Effector memory CD8-positive, alpha-beta T cell (primary cell): ENCODE measurements at places on chromosomes 4 and X.

DNA sequence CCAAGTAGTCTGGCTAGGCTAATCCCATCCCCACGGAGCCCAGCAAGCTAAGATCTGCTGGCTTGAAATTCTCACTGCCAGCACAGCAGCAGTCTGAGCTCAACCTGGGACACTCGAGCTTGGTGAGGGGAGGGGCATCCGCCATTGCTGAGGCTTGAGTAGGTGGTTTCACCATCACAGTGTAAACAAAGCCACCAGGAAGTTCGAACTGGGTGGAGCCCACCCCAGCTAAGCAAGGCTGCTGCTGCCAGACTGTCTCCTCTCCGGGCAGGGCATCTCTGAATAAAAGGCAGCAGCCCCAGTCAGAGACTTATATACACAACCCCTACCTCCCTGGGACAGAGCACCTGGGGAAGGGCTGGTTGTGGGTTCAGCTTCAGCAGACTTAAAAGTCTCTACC is 639.6 kb downstream of the IQCM start:
- no peak overlapping the region for H3K4me3 ChIP-seq
- DNase-seq, result no peak
- peaks cover 3% of the 10 kb centered on the region for H3K36me3 ChIP-seq
- no peaks in the 10 kb centered on the region for H3K27me3 ChIP-seq

DNA sequence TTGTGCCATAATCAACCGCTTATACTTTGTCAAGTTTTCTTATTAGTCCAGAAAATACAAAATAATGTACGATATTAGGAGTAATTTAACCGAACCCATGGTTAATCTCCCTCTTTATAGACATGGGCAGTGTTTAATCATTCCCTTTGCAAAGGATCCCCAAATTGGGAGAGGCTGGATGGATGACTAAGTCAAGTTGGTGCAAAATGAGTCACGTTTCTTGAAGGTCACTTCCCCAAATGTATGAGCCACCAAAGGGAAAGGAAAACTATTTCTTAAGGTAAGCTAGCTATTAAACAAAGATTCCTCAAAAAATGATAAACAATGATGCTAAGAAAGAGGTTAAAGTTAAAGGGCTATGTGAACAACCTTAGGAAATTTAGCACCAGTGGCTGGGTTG is 17.5 kb downstream of the MAML3 start:
- no peak for DNase-seq
- H3K4me3 ChIP-seq, result no peak overlapping the region
- H3K27me3 ChIP-seq, result peaks cover 22% of the 10 kb centered on the region
- no peaks in the 10 kb centered on the region for H3K4me1 ChIP-seq
- H3K27ac ChIP-seq, result no peak overlapping the region
- no peaks in the 10 kb centered on the region for H3K36me3 ChIP-seq

DNA sequence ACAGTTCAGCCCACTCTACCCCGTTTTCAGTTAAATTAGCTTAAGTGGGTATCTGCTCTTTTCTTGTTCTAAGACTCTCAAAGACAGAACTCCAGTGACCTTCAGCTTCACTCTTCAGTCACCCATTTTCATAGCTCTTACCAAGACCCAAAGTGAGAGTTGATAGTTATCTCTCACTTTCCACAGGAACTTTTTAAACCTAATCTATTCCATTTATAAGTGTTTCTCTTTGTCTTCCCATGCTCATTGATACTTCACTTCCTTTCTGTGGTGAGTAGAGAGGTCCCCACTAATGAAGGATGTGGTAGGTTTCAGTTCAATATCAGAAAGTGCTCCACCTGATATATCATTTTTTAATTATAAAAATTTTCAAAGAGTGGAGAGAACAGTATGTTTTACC is 33.4 kb downstream of the COX18 start:
- H3K4me1 ChIP-seq, result no peaks in the 10 kb centered on the region
- no peaks in the 10 kb centered on the region for H3K36me3 ChIP-seq

- no peak overlapping the region for H3K4me3 ChIP-seq
- H3K27me3 ChIP-seq, result no peaks in the 10 kb centered on the region
- no peaks in the 10 kb centered on the region for H3K36me3 ChIP-seq
- DNase-seq, result no peak
- H3K27ac ChIP-seq, result no peak overlapping the region
- H3K4me1 ChIP-seq, result no peaks in the 10 kb centered on the region
Measured at GRCh38 chr4:104352211-104352610, 142.5 kb downstream of the CXXC4 start.

GRCh38 chr4:8123389-8123788 is 35.2 kb downstream of the ABLIM2 start:
- no peak overlapping the region for H3K27ac ChIP-seq
- no peak overlapping the region for H3K4me3 ChIP-seq
- no peaks in the 10 kb centered on the region for H3K36me3 ChIP-seq
- peaks cover 7% of the 10 kb centered on the region for H3K27me3 ChIP-seq
- peaks cover 7% of the 10 kb centered on the region for H3K4me1 ChIP-seq

- peak overlapping the region; percentile 76 for H3K4me3 ChIP-seq
- no peak for DNase-seq
- no peak overlapping the region for H3K27ac ChIP-seq
- no peaks in the 10 kb centered on the region for H3K4me1 ChIP-seq
- no peaks in the 10 kb centered on the region for H3K27me3 ChIP-seq
- H3K36me3 ChIP-seq, result no peaks in the 10 kb centered on the region
Measured at GRCh38 chrX:2888309-2888708, 40.8 kb downstream of the ARSD start.

- no peak for DNase-seq
- H3K4me3 ChIP-seq, result no peak overlapping the region
- no peak overlapping the region for H3K27ac ChIP-seq
- H3K36me3 ChIP-seq, result no peaks in the 10 kb centered on the region
Measured at GRCh38 chr4:7393601-7394575, 40.8 kb downstream of the PSAPL1 start.

GRCh38 chr4:63851496-63851895 is 557.8 kb downstream of the TECRL start:
- H3K27ac ChIP-seq, result no peak overlapping the region
- no peak for DNase-seq
- H3K36me3 ChIP-seq, result no peaks in the 10 kb centered on the region
- no peaks in the 10 kb centered on the region for H3K4me1 ChIP-seq
- no peaks in the 10 kb centered on the region for H3K27me3 ChIP-seq
- H3K4me3 ChIP-seq, result no peak overlapping the region

DNA sequence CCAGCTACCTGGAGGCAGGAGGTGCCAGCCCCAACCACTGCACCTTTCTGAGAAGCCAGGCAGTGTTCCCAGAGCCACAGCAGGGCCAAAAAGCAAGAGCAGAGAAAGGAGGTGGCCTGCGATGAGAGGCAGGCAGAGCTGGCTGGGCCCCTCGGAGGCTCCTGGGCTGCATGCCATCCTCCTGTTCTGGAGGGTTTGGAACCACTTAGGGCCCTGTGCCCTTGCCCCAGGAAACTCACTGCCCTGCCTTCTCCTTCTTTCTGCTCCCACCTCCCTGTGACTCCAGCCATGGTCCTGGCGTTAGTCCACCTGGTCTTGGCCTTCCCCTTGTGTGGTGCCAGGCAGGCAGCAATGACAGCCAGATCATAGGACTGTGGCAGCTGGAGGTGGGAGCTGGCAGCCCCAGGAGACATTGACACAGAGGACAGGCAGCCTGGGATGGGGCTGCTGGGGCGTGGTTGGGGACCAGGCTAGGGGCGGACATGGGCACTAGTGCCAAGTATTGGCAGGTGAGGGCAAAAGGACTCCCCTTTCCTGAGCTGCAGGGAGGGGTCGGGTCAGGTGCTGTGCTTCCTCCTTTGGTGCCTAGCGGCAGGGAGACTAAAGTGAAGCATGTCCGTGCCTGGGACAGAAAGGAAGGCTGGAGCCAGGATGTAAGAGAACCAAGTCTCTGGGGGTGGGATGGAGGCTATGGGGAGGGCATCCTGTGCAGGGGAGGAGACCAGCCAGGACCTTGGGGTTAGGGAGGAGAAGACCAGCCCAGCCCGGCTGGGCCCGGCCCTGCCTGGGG is 1.4 kb downstream of the APLN start:
- no peak for DNase-seq
- peak overlapping the region; percentile 66 for H3K4me3 ChIP-seq
- no peaks in the 10 kb centered on the region for H3K4me1 ChIP-seq
- H3K27ac ChIP-seq, result no peak overlapping the region
- H3K36me3 ChIP-seq, result peaks cover 3% of the 10 kb centered on the region

- no peak overlapping the region for H3K27ac ChIP-seq
- DNase-seq, result no peak
- H3K27me3 ChIP-seq, result no peaks in the 10 kb centered on the region
Measured at GRCh38 chrX:122790376-122791095, 393.5 kb upstream of the GRIA3 start.

DNA sequence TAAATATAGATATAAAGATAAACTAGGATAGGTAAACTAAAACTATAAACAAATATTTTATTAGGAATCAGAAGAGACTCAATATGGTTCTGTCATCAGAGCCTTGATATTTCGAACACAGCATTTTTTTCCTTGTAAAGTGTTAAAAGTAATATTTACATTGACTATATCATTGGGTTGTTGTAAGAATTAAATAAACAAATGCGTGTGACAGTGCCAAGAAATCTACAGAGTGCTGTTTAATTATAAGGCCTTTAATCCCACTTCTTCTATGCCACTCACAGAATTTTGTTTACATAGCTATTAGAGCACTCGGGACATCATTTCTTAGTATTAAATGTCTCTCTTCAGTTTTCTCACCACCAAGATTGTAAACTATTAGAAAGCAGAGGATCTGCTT is 807.4 kb downstream of the FSTL5 start:
- no peak overlapping the region for H3K27ac ChIP-seq
- no peaks in the 10 kb centered on the region for H3K27me3 ChIP-seq
- no peak for DNase-seq
- H3K4me3 ChIP-seq, result no peak overlapping the region

DNA sequence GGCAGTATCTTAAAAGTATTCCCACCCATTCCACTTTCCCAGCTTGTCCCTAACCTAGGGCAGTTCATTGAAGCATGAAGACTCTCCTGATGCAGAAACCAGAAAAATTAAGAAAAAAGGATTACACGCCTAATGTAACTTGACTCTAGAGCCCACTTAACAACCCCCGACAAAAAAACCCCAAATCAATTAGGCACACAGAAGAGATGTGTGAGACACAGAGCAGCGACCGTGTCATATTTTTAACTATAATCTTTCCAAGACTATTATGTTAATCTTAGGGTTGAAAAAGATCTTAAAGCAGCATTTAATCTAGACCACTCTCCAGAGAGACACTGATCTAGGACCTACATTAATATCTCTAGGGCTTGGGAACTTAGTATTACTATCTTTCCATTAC is 1.3 kb downstream of the YTHDC1 start:
- peak overlapping the region; percentile 97 for H3K4me3 ChIP-seq
- peaks cover 33% of the 10 kb centered on the region for H3K36me3 ChIP-seq
- no peak for DNase-seq
- peaks cover 27% of the 10 kb centered on the region for H3K4me1 ChIP-seq
- H3K27me3 ChIP-seq, result no peaks in the 10 kb centered on the region
- peak overlapping the region; percentile 100 for H3K27ac ChIP-seq

DNA sequence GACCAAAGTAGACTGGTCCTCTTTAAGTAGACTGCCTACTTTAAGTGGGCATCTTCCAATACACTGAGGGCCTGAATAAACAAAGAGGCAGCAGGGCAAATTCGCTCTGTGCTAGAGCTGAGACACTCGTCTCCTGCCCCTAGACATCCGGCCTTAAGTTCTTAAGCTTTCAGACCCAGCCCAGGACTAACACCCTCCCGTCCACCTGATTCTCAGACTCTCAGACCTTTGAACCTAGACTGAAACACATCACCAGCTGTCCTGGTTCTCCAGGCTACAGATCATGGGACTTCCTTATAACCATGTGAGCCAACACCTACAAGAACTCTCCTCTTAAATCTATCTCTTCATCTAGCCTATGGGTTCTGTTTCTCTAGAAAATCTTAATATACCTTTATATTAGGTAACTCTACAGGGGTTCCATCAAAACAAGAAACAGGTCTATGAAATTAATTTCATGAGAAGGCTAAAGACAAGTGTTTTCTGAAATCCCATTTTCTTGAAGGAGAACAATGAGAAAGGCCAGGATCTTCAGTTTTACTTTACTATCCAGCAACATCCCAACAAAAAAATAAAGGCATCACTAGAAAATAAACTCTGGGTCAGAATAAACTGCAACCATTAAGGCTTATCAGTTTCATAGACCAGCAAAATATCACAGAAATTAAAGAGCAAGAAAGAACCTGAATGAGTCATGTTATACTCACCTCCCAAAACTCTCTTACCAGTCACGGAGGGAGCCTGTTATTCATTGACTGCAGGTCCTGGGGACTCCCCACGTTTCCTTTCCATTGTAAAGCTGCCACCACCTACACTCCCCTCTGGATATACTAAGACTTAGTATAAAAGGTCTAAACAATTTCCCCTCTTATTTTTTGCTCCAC is 14.8 kb downstream of the ADGRA3 start:
- DNase-seq, result no peak
- H3K4me3 ChIP-seq, result no peak overlapping the region
- no peak overlapping the region for H3K27ac ChIP-seq
- no peaks in the 10 kb centered on the region for H3K27me3 ChIP-seq
- no peaks in the 10 kb centered on the region for H3K36me3 ChIP-seq

- H3K4me1 ChIP-seq, result peaks cover 18% of the 10 kb centered on the region
- DNase-seq, result peak; percentile 47
- H3K36me3 ChIP-seq, result no peaks in the 10 kb centered on the region
- peak within 1 kb of the TSS; percentile 92 for H3K4me3 ChIP-seq
- H3K27ac ChIP-seq, result peak within 1 kb of the TSS; percentile 87
- H3K27me3 ChIP-seq, result peaks cover 5% of the 10 kb centered on the region
Measured at GRCh38 chr4:83334425-83335241, at the start of gene HPSE. HPSE (minus strand) TSS chr4:83334848; CDS start chr4:83334782, 66 bp downstream.

DNA sequence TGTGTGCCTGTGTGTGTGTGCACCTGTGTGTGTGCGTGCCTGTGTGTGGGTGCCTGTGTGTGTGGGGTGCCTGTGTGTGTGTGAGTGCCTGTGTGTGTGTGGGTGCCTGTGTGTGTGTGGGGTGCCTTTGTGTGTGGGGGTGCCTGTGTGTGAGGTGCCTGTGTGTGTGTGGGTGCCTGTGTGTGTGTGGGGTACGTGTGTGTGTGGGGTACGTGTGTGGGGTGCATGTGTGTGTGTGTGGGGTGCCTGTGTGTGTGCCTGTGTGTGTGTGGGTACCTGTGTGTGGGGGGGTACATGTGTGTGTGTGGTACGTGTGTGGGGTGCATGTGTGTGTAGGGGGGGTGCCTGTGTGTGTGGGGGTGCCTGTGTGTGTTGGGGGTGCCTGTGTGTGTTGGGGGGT is 73.4 kb upstream of the HGFAC start:
- H3K4me1 ChIP-seq, result peaks cover 31% of the 10 kb centered on the region
- H3K27ac ChIP-seq, result peak overlapping the region; percentile 63
- DNase-seq, result no peak

- H3K36me3 ChIP-seq, result peaks cover 6% of the 10 kb centered on the region
- H3K27ac ChIP-seq, result no peak overlapping the region
- DNase-seq, result no peak
- H3K4me1 ChIP-seq, result no peaks in the 10 kb centered on the region
Measured at GRCh38 chrX:136491832-136492231, 4.1 kb downstream of the BRS3 start.

GRCh38 chr4:52956691-52957090 is 94.6 kb downstream of the RASL11B start:
- DNase-seq, result no peak
- H3K4me3 ChIP-seq, result no peak overlapping the region
- no peaks in the 10 kb centered on the region for H3K36me3 ChIP-seq
- H3K4me1 ChIP-seq, result peaks cover 4% of the 10 kb centered on the region

- H3K27ac ChIP-seq, result no peak overlapping the region
- H3K4me1 ChIP-seq, result no peaks in the 10 kb centered on the region
- peaks cover 3% of the 10 kb centered on the region for H3K36me3 ChIP-seq
- H3K4me3 ChIP-seq, result no peak overlapping the region
- no peaks in the 10 kb centered on the region for H3K27me3 ChIP-seq
Measured at GRCh38 chr4:126708716-126709115, 924.0 kb upstream of the INTU start.
